IMR-90 (cell line): ENCODE measurements at places on chromosomes 5 and 9. TPM values are rescaled to one million over a fixed set of nuclear protein-coding genes. Genes with fewer than 3 reads are reported as not detected.

SNCAIP gene
- total RNA-seq, result 19.0 and 22.5 TPM in 2 replicates

TMEM215 gene
- not detected in 2 replicates for total RNA-seq

FGFR4 gene
- 0.90 and 1.7 TPM in 2 replicates for total RNA-seq

MEIKIN gene
- total RNA-seq, result not detected in 2 replicates

PLAC8L1 gene
- not detected in 2 replicates for total RNA-seq

ZNF484 gene
- 11.8 and 14.7 TPM in 2 replicates for total RNA-seq

SHISAL2B gene
- not detected in 2 replicates for total RNA-seq

SPARC gene
- total RNA-seq, result 1,186 and 1,450 TPM in 2 replicates

KIF12 gene
- not detected in 2 replicates for total RNA-seq

SPATA6L gene
- total RNA-seq, result 0.18 and 0.28 TPM in 2 replicates

DNA sequence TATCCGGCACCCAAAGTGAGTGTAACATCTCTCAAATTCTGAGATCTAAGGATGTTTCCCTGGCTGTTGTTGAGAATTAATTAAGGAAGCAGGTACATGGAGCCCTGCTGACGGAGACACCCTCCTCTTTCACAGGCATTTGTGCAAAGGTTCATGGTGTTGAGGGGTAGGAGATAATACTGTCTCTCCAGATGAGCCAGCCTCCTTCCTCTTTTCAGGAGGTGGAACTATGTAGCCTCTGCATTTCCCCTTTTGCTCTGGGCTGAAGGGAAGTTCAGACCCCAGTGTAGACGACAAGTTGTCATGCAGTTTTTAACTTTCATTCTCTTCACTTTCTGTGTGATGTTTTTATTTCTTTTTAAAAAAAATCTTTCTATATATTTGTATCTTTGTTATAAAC lies 107.5 kb downstream of the GALNT10 start:
- no peak overlapping the region for H3K4me3 ChIP-seq
- H3K36me3 ChIP-seq, result peaks cover 11% of the 10 kb centered on the region
- H3K27me3 ChIP-seq, result no peaks in the 10 kb centered on the region
- DNase-seq, result no peak
- no peak overlapping the region for H3K27ac ChIP-seq
- H3K4me1 ChIP-seq, result no peaks in the 10 kb centered on the region

DNA sequence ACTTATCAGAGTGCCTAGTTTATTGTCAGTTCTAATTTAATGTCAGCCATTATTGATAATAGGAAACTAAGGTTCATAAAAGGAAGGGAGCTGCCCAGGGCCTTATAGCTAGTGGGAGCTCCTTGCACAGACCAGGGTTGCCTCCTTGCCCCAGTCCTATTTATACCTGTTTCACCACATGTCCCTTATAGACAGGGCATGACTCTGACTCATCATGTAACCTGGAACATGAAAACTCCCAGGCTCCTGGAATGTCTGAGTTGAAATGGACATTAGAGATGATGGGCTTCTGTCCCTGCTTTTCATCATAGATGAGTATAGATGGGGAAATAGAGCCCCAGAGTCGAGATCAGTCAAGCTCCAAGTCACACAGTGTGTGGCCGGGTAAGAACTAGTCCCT lies 21.1 kb downstream of the FAT2 start:
- H3K27me3 ChIP-seq, result peaks cover 13% of the 10 kb centered on the region
- H3K36me3 ChIP-seq, result no peaks in the 10 kb centered on the region
- no peak overlapping the region for H3K27ac ChIP-seq

DNA sequence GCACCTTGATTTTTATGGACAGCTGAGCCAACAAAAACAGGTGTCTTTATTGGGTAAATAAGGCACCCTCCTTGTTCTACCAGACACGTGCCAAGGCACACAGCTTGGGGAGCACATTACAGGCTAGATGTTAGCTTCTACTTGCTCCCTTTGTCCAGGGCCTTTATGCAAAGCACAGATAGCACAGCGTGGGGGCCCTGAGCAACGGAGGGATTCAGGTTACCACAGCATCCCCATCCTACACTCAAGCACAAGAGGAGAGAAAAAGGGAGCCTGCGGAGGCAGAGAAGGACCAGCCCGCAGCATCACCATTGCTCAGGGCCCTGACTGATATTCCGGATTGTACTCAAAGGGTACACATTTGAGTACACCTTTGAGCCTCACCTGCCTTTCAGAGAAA lies 181.7 kb upstream of the KIF2A start:
- no peaks in the 10 kb centered on the region for H3K36me3 ChIP-seq
- H3K27ac ChIP-seq, result no peak overlapping the region
- DNase-seq, result no peak
- no peaks in the 10 kb centered on the region for H3K27me3 ChIP-seq

DNA sequence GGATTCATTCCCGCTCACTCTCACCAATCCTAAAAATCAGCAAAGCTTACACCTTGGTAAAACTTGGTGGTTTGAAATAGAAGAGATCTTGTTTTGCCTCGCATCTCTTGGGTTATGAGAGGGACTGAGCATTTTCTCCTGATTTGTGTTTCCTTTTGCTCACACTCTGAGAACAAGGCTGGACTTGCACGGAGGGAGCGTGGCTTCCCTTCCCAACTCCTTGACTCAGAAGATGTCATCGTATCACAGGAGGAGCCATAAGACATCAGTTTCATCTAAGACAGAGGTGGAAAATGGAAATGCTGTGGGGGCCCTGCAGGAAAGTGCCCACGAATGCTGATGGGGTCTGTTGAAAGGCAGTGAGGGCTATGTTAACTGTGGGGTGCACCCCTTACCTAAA lies 37.4 kb downstream of the CTSL start:
- H3K27me3 ChIP-seq, result peaks cover 9% of the 10 kb centered on the region
- H3K4me3 ChIP-seq, result no peak overlapping the region
- H3K27ac ChIP-seq, result no peak overlapping the region
- no peak for DNase-seq

DNA sequence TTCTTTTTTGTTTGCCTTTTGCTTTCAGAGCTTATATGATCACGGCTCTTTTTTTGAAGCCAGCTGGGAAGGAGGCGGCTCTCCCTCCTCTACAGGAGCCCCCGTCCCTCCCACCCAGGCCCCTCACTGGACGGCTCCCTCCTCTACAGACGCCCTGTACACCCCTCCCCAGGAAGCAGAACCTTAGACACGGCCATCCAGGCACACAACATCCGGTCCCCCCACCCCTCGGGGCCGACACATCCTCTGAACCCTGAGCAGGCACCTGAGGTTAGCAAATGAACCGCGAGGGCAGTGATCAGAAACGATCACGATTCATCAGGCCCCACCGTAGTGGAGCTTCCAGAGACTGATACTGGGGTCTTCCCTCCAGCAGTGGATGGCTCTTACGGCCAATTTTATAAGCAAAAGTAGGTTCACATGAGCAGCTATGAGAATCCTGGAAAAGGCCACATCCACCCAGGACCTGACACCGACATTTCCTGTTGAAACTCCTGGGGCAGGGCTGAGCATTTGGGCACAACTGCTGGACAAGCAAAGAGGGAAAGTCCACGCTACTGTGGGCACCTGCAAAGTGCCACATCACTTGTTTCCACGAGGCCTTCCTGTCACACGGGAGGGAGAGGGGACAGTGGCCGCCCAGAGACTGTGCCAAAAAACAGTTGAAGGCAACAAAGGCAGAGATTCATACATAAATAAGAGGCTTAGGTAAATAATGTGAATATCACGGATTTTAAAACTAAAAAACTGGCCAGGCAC lies 78.9 kb downstream of the SEMA4D start:
- no peak overlapping the region for H3K4me3 ChIP-seq
- no peak overlapping the region for H3K27ac ChIP-seq
- no peaks in the 10 kb centered on the region for H3K27me3 ChIP-seq
- H3K36me3 ChIP-seq, result no peaks in the 10 kb centered on the region; the same call in 1 of the 2 replicates

- no peak overlapping the region for H3K27ac ChIP-seq
- H3K27me3 ChIP-seq, result no peaks in the 10 kb centered on the region
- H3K4me1 ChIP-seq, result peaks cover 8% of the 10 kb centered on the region; the same call in 1 of the 2 replicates
- no peak for DNase-seq
Observed at GRCh38 chr9:134360180-134360759, 34.0 kb downstream of the RXRA start.

GRCh38 chr5:116409591-116410296 lies 164.9 kb downstream of the SEMA6A start:
- H3K27me3 ChIP-seq, result no peaks in the 10 kb centered on the region
- no peak overlapping the region for H3K27ac ChIP-seq
- no peaks in the 10 kb centered on the region for H3K4me1 ChIP-seq
- H3K4me3 ChIP-seq, result no peak overlapping the region

GRCh38 chr9:117987945-117988344 lies 283.7 kb downstream of the TLR4 start:
- DNase-seq, result no peak
- H3K36me3 ChIP-seq, result no peaks in the 10 kb centered on the region
- no peaks in the 10 kb centered on the region for H3K4me1 ChIP-seq
- H3K27ac ChIP-seq, result no peak overlapping the region

GRCh38 chr9:124860582-124861341 lies 995 bp downstream of the RPL35 start:
- peak overlapping the region; percentile 72 for H3K27ac ChIP-seq
- H3K4me1 ChIP-seq, result peaks cover 9% of the 10 kb centered on the region
- H3K27me3 ChIP-seq, result no peaks in the 10 kb centered on the region
- no peak for DNase-seq
- H3K36me3 ChIP-seq, result peaks cover 49% of the 10 kb centered on the region
- H3K4me3 ChIP-seq, result peak overlapping the region; percentile 73

DNA sequence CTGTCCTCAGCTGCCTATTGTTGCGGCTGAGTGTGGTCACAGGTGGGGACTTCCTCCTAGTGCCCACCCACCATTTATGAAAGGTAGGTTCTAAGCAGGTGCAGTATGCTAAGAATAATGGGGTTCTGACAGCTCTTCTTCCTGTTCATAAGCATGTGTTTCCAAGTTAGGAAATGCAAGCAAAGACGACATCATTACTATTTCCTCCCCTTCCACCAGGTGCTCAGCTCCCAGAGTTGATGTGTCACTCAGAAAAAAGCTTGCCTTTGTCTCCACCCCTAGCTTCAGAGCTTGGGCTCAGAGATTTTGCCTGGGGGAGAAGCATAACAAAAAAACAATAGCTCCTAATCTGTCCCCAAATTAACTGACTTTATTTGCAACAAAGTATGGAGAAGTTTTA lies 1076.7 kb downstream of the NR2F1-AS1 start:
- H3K4me3 ChIP-seq, result no peak overlapping the region
- DNase-seq, result peak; percentile 5
- H3K4me1 ChIP-seq, result no peaks in the 10 kb centered on the region
- no peaks in the 10 kb centered on the region for H3K27me3 ChIP-seq
- no peak overlapping the region for H3K27ac ChIP-seq

- H3K27me3 ChIP-seq, result no peaks in the 10 kb centered on the region
- H3K36me3 ChIP-seq, result peaks cover 6% of the 10 kb centered on the region
- no peak overlapping the region for H3K4me3 ChIP-seq
- DNase-seq, result no peak
Observed at GRCh38 chr9:38042626-38043357, 26.2 kb downstream of the SHB start.

DNA sequence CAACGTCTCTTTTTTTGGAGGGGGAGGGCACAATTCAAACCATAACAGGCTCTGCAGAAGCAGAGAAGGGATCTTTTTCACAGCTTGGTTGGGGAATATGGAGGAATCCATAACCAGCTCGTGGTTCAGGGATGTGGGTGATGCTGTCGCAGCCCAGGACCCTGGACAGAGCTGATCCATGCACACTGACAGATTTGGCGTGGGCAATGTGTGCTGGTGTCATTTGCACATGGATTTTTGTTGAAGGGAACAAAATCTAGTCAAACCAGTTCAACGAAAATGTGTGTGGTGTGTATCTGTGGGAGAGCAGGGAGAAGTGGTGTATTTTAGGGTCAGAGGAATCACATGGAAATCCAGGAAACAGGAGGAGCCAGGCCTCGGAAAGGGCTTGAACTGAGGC lies 4.2 kb downstream of the DOCK2 start:
- peak; percentile 36 for DNase-seq
- no peaks in the 10 kb centered on the region for H3K4me1 ChIP-seq
- H3K27me3 ChIP-seq, result no peaks in the 10 kb centered on the region
- H3K4me3 ChIP-seq, result no peak overlapping the region
- H3K27ac ChIP-seq, result no peak overlapping the region

- DNase-seq, result peak; percentile 10
- no peak overlapping the region for H3K4me3 ChIP-seq
- H3K4me1 ChIP-seq, result 0 out of 2 replicates have a peak, but pooled peaks cover 2% of the 10 kb centered on the region
- H3K27ac ChIP-seq, result no peak overlapping the region
- no peaks in the 10 kb centered on the region for H3K36me3 ChIP-seq
- H3K27me3 ChIP-seq, result peaks cover 12% of the 10 kb centered on the region
Observed at GRCh38 chr5:133945568-133945967, 22.9 kb downstream of the C5orf15 start.

GRCh38 chr9:26261503-26262330 lies 583.5 kb upstream of the TUSC1 start:
- no peaks in the 10 kb centered on the region for H3K27me3 ChIP-seq
- peaks cover 18% of the 10 kb centered on the region for H3K4me1 ChIP-seq
- peak overlapping the region; percentile 99 for H3K27ac ChIP-seq
- H3K4me3 ChIP-seq, result no peak overlapping the region
- peak; percentile 87 for DNase-seq
- no peaks in the 10 kb centered on the region for H3K36me3 ChIP-seq

DNA sequence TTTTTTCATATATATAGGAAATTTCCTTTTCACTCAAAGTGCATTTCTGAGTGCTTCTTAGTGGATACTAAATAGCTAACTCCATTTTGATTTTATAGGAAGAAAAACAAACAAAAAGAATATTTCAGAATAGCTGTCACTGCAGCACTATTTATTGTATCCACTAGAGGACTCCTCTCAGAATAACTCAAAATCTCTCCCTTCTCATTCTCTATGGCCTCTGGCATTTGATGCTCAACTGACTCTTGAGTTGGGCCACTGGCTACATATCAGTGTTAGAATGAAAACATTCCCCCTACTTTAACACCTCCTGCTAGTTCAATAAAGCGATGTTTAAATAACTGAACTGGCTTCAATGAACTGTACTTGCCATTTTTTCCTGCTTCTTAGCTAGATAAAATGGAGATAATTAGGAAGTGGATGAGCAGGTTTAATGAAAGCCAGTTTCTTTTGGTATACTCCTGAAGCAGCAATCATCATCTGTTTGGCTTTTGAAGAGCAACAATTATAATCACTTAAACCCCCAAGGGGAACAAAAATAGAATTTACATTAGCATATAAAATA lies 16.6 kb upstream of the ELAVL2 start:
- H3K36me3 ChIP-seq, result no peaks in the 10 kb centered on the region
- no peak overlapping the region for H3K4me3 ChIP-seq
- H3K27me3 ChIP-seq, result no peaks in the 10 kb centered on the region

GRCh38 chr9:135488527-135488926 lies 8.9 kb downstream of the PPP1R26 start:
- no peaks in the 10 kb centered on the region for H3K27me3 ChIP-seq
- peaks cover 35% of the 10 kb centered on the region for H3K36me3 ChIP-seq
- no peak for DNase-seq

GRCh38 chr5:166947045-166947444 lies 1344.4 kb upstream of the WWC1 start:
- no peaks in the 10 kb centered on the region for H3K4me1 ChIP-seq
- no peak for DNase-seq
- no peaks in the 10 kb centered on the region for H3K27me3 ChIP-seq
- H3K4me3 ChIP-seq, result no peak overlapping the region
- no peaks in the 10 kb centered on the region for H3K36me3 ChIP-seq
